ENCODE measurements at places on chromosomes 16 and 17.
A peak's percentile ranks its signal among the peaks of the same experiment; 100 is the strongest.

DNA sequence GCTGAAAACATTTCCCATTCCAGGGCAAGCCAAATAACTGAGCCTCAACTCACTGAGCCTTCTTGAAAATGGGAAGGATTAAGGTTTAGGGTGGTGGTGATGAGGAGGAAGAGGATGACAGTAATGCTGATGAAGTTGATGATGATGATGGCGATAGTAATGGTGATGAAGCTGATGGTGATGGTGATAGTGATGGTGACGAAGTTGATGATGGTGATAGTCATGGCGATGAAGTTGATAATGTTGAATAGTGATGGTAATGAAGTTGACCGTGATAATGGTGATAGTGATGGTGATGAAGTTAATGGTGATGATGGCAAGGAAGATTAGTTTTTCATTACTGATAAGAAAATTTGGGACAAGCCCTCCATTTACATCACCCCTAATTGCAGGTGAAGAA, 285.8 kb upstream of the DYNLRB2 start:
- no peak for DNase-seq

- no peak for DNase-seq
Observed at GRCh38 chr16:52529226-52529625, 17.7 kb downstream of the TOX3 start.

DNA sequence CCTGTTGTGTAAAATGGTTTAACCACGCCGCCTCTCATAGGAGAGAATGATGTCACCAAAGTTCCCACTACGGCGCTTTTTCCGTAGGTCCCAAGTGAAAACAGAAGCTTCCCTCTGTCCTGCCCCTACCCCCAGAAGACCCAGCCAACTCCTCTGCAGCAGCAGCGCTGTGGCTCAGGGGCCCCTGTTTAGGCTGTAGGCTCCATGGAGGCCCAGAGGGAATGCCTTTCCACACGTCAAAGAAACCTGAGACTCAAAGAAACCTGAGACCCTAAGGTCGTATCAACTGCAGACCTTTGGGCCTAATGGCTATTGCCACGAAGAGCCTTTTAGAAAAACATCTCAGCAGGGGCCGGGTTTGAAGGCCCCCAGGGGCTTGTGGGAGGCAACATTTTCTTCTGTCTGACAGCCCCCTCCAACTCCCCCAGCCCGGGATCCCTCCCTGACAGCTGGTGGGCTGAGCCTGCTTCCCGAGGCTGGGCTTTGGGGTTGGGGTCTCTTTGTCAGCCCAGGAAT, 43.1 kb upstream of the MEAK7 start:
- DNase-seq = no peak

GRCh38 chr17:81428948-81429774, 33.9 kb downstream of the BAHCC1 start:
- no peak for DNase-seq

DNA sequence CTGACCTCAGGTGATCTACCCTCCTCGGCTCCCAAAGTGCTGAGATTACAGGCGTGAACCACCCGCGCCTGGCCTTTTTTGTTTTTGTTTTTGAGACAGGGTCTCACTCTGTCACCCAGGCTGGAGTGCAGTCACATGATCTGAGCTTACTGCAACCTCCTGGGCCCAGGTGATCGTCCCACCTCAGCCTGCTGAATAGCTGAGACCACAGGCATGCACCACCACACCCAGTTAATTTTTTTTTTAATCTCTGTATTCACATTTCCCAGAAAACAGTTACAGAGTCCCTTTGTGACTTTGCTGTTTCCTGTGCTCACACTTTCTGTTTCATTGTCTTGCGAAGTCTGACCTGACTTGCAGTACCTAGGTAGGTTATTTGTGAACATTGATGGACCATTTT, 2.7 kb downstream of the CLUAP1 start:
- DNase-seq = peak; percentile 68

GRCh38 chr17:65037157-65037556, 19.4 kb downstream of the GNA13 start:
- DNase-seq = no peak

GRCh38 chr17:40251576-40251975, 32.5 kb downstream of the WIPF2 start:
- DNase-seq = no peak

- DNase-seq = no peak
Observed at GRCh38 chr17:3921006-3921405, 4.7 kb upstream of the P2RX1 start.

DNA sequence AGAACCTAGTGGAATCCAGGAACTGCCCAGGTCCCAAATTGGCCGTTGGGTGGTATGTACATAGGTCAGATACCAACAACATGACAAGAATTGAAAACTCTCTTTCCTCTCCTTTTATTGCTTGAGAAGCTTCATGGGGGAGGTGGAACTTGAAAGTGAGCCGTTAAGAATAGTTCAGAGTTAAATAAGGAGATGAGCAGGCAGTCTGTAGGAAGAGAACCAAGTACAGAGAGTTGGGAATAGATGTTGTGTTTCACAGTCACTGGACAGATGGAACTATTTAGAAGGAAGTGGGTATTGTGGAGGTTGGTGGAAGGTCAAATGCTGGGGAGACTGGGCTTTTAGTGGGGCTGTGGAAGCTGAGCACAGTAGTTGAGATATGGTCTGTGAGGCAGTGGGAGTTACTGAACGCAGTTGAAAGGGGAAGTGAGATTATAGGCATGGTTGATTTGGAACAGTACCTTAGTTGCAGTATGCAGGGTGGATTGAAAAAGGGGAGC, 26.4 kb downstream of the ARHGAP44 start:
- no peak for DNase-seq

GRCh38 chr16:70715055-70715858, 29.4 kb upstream of the MTSS2 start:
- DNase-seq = no peak

GRCh38 chr17:49198211-49198610, 12.2 kb downstream of the GNGT2 start:
- DNase-seq = no peak

DNA sequence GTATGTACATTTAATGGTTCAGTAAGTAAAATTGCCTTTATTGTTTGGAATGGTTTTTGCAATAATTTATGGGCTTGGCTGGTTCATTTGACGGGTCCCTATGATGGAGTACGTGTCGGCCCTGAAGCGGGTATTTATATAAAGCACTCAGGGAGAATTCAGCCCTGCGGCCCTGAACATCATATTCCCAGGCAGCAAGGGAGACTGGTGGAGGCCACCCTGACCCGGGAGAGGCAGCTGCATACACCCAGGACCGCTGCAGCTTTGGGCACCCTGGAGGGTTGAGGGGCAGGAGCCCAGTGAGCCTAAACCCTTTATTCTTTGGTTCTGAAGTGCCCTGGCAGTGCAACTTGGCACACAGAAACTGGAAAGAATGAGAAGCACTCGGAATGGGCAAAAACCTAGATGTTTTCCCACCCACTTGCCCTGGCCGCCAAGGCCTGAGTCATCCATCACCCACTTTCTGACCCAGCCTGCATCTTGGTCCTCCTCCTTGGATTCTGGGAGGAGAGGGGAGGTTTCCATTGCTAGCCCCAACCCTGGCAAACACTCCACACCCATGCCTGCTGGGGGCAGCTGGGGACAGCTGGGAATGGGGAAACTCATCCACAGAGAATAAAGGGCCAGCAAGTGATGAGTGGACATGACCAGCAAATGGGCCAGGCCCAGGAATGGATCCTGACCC, 162.2 kb upstream of the TNRC6C start:
- DNase-seq = no peak

DNA sequence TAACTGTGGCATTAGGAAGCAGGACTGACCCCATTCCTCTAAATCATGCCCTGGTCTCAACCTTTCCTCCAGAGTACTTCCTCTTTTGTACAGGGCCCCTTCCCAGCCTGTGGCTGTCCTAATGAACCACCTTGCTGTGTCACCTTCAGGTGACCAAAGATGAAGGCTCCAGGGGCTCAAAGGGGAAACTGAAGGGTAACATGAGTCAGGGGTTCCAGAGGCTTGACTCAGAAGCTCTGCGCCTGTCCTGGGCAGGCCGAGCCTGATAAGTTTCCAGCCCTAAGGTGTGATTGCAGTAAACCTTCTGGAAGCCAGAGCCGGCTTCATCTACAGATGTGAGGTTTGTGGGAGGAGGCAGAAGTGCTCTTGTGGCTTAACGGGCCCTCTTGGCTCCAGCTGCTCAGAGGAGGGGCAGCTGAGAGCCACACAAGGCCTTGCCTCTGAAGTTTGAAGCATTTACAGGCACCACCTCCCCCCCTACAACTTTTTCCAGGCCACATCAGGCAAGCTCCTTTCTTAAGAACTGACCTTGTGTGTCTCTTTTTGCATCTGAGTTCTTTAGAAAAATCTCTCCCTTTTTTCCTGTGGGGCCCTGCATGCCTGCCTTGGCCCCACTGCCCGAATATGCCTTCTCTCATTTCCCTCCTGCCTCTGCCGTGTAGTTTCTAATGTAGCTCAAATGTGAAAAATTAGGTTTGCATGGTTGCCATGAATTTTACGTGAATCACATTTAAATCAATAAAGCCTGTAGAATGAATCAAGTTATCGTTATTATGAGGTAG, 149.9 kb downstream of the CLEC16A start:
- peak; percentile 88 for DNase-seq

DNA sequence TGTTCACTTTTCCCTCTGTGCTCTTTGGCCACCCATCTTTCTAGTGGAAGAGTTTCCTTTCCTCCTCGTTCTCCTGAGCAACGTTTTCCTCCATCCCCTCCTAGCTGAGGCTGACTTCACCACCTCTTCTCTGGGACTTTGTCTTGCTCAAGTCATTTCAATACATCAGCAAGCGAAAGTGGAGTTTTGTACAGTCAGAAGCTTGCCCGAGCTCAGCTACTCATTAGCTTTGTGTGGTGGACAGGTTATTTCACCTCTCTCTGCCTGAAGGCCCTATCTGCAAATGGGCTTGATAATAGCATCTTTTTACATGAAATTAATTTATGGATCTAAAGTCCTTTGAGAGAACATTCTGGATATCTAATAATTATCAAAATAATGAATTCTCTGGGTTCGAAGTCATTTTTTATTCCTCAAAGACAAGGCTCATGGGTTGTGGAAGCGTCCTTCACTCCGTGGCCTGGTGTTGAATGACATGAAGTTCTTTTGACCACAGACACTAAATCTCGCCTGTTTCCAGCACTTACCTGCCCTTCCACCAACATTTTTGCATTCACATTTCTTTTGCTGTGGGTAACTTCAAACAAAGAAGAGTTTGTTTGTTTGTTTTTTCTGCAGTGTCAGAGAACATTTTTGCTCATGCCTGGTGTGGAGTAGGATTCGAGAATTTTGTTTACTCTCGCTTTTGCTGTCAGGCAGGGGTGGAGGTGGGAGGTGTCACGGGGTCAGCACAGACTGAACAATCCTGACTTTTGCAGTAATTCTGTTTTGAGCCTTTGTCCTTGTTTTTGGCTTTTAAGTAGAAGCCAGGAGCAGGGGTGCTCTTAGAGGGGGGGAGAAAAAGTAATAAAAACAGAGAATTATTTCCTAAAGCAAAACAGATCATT, 155.0 kb upstream of the CACNG5 start:
- no peak for DNase-seq

DNA sequence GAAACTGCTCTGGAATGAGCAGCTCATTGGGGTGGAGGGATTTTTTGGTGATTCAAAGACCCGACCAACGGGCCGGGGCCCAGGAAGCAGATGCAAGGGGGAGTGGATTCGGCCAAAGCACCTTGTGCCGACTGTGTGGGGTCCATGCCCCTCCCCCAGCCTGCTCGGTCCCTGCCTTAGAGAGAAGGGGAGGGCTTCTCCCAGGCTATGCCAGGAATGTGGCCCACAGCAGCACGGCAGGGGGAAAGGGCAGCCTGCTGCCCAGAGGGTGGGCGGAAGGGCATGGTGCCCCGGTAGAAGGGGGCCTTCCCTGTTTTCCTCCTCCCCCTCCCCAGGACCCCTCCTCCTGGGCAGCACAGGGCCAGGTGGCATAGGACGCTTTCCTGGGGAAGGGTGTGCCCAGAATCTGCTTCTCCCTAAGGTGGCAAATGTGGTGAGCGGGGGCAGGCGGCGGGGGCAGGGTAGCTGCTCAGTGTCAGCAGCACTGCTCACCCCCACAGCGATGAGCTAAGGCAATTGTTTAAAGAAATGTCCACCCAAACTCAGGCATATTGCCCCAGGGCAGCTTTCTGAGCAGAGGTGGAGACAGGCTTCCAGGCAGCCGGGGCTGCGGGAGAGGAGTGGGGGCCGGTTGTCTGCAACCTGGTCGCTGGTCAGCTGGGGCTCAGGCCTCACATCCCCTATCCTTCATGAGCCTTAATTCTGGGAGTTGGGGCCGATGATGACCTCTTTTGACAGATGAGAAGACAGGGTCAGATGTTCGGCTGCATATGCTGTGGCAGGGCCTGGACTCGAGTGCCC, 33.9 kb upstream of the MLKL start:
- DNase-seq = no peak

DNA sequence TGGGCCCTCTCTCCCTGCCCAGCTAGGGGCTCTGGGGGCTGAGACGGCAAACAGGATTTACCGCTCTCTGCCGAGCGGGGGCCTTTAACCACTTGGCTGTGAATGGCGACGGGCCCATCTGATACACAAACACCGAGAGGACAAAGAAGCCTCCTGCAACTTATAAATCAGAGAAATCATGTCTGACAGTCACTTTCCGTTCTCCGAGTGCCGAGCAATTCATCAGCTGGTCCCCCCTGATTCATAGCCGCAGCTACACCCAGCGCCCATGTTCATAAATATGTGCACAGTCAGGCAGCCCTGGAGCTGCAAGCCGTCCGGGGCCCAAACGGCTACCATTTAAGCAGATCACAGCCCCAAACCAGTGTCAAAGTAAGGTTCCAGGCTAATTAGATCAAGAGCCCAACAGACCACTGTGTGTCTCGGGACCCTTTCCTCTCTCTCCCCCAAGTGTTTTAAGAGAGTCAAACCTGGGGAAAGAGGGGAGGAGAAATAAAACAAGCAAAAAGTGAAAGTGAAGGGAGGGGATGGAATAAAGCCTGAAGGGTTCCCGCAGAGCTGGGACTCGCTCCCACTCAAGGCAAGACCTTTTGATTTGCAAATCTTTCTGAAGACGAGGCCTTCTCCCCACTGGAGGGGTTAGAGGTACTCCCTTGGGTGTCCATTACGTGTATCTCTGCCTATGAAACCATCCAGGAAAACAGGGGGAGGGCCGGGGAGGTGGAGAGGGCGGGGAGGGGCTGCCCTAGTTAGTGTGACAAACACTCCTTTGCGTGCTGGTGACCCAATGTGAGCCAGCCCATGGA, 154.7 kb downstream of the C16orf78 start:
- DNase-seq = no peak

DNA sequence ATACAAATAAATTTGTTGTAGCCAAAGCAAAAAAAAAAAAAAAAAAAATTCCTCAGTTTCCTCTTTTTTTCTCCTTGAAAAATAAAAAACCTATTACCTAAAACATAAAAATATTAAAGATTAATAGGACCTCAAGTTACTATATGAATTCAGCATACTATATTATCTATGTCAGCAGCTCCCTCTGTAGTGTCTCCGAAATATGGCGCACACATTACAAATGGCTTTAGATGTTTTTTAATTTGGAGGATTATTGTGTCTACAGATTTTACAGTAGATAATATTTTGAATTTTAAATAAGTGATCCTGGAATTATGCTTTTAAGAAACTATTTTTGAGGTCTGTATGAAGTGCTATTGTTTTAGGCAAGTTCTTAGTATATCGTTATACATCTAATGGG, 94.4 kb downstream of the NLK start:
- DNase-seq = no peak

Data from activated CD4-positive, alpha-beta T cell treated with anti-CD3 and anti-CD28 coated beads, Interleukin-2, Interleukin-4, amounts not matched to agents 100 ng/mL and 50 ng/mL, durations not matched to agents 16 hours and 8 hours (primary cell).